Endodermal cell (in vitro differentiated cells): ENCODE measurements at places on chromosomes 3 and 15. TPM values are rescaled to one million over a fixed set of nuclear protein-coding genes. Genes with fewer than 3 reads are reported as not detected.

DNA sequence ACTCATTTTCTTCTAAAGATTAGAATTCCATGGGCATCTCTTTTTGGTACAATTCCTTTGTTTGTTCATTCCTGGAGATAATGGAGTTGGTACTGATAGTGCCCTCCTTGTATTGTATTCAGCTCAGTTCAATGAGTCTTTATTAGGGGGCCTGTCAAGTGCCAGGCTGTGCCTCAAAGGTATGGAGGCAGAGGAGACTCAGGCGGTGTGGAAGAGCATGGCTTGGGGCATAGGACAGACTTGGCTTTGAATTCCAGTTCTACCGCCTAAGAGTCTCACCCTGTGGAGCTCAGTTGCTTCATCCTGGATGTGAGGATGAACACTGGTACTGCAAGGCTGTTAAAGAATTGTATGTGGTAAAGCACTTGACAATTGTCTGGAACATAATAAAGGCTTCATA, 196.6 kb upstream of the IL12A start:
- DNase-seq, result no peak

DNA sequence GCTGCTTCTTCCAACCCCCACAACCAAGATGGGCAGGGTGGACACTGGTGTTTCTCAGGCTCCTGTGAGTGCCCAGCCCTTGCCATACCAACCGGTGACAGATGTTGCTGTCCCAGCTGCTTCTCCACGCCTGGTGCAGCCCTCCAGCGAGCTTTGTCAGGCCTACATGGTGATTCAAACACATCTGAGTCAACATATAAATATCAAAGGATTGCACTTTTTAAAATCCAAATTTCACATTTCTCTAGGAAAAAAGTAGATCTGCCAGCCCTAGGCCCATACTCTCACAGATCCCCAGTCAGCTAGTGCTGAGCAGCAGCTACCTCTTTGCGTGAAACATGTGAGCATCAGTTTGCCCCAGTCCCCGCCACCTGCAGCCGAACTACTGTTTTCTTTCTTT, 52.7 kb downstream of the RPN1 start:
- no peak for DNase-seq

DNA sequence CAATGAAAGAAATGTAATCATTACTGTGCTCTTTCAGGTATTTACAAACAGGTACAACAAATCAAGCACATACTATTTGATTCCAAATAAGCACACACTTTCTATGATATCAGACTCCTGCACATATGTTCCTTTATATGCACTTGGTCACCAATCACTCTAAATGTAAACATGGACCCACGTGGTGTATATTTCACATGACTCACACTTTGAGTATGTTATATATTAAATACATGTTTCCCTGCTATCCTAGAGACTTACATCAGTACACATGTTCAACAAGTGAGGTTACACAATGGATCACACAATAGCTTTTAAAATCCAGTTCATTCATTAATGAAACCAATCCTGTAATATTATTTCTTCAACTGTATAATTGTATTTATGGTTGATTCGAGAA, 683.5 kb downstream of the NR2F2 start:
- no peak for DNase-seq

DNA sequence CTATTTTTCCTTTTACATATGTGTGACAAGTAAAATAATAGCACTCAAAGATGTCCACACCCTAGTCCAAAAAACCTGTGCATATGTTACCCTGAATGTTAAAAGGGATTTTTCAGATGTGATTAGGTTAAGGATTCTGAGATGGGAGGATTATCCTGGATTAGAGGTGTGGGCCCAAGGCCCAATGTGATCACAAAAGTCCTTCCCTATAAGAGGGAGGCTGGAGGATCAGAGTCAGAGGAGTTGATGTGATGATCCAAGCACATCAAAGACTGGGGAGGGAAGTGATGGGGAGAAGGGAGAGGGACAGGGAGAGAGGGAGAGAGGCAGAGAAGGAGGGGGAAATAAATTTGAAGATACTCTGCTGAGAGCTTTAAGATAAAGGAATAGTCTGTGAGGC, 512.6 kb downstream of the PLOD2 start:
- no peak for DNase-seq

DNA sequence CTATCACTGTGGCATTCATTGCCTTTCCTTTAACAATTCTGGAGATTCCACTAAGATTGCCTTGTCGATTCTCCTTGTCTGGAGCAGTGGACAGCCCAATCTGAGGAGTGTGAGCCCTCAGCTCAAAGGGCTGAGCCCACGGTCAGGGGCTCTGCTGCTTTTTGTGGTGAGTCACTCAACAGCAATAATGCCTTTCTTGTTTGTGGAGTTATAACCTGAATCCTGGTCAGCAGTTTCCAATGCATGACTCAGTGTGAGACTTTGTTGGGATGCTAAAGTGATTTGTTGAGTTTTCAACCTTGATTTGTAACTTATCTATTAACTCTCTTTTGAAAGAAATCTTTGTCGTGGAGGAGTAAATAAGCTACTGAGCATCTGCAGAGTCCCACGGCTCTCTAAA, 183.5 kb downstream of the TJP1 start:
- DNase-seq, result no peak

GRCh38 chr3:177579419-177579818, 382.1 kb upstream of the TBL1XR1 start:
- no peak for DNase-seq

- no peak for DNase-seq
Observed at GRCh38 chr3:99699841-99700240, 61.4 kb downstream of the COL8A1 start.

DNA sequence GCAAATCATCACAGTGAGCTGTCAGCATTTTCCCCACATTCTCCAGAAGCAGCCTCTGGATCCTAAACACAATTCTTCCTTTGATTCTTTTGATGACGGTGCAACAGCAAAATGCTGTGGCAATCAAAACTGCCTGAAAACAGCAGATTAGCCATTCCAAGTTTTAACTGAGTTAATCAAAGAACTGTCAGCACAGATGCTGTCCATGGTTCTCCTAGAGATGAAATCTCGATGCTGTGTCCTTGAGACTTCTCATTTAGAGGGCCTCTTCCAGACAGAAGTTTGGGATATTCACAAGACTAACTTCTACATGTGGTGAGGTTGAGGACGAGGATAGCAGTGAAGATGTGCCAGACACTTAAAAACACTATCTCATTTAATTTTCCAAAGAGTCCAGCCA, 50.4 kb upstream of the GYG1 start:
- no peak for DNase-seq

DNA sequence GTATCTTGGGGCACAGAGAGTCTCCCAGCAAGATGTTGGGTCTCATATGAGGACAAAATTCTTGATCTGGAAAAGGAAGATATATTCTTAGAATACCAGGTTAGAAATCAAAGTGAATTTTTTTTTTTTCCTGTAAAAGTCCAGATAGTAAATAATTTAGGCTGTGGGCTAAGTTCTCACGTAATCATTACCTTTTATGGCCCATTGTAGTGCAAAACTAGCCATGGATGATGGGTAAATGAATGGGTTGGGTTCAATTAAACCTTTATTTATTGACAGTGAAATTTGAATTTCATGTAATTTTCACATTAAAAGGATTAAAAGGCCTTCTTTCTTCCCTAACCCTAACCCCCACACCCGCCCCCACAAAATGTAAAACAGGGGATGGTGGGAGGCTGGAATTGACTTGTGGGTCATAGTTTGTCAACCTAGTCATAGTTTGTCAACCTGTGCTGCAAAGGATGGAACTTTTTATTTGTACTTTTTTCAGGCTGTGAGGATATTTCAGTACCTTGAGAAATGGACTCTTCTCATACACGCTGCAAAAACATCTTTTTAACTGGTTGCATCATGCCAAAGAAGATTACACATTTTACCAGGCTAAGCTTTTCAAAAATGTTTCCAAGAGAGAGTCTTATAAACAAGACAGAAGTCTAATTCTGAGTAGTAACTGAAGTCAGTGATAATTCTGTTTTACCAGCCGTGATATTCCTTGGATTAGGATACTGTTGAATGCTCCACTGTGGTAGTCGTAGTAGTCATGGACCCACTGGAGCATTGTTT, 138.8 kb downstream of the AKAP13 start:
- no peak for DNase-seq

GRCh38 chr15:27851858-27852210, 247.3 kb downstream of the OCA2 start:
- no peak for DNase-seq

- no peak for DNase-seq
Observed at GRCh38 chr3:169552533-169552932, 111.0 kb downstream of the MECOM start.

The GOLGA6L4 gene
- 3.3 to 6.0 TPM (median 4.6 TPM) in 3 replicates for total RNA-seq

The SEMA3G gene
- total RNA-seq, result 0.82 to 2.5 TPM (median 2.5 TPM) in 3 replicates

The ATP13A5 gene
- total RNA-seq, result not detected in 3 replicates

The CCDC80 gene
- total RNA-seq, result 2.3 and 4.6 TPM in 2 replicates
